ENCODE measurements at places on chromosomes 5 and 9. TPM values are rescaled to one million over a fixed set of nuclear protein-coding genes. Genes with fewer than 3 reads are reported as not detected.

The SLU7 gene
- total RNA-seq = 88.0 TPM

The DUSP1 gene
- total RNA-seq = 559 TPM

- no peak overlapping the region for H3K27ac ChIP-seq
- DNase-seq = no peak
- H3K36me3 ChIP-seq = no peaks in the 10 kb centered on the region
- H3K4me3 ChIP-seq = no peak overlapping the region
- H3K27me3 ChIP-seq = no peaks in the 10 kb centered on the region
Observed at GRCh38 chr9:37210737-37211523, 90.6 kb downstream of the ZCCHC7 start.

DNA sequence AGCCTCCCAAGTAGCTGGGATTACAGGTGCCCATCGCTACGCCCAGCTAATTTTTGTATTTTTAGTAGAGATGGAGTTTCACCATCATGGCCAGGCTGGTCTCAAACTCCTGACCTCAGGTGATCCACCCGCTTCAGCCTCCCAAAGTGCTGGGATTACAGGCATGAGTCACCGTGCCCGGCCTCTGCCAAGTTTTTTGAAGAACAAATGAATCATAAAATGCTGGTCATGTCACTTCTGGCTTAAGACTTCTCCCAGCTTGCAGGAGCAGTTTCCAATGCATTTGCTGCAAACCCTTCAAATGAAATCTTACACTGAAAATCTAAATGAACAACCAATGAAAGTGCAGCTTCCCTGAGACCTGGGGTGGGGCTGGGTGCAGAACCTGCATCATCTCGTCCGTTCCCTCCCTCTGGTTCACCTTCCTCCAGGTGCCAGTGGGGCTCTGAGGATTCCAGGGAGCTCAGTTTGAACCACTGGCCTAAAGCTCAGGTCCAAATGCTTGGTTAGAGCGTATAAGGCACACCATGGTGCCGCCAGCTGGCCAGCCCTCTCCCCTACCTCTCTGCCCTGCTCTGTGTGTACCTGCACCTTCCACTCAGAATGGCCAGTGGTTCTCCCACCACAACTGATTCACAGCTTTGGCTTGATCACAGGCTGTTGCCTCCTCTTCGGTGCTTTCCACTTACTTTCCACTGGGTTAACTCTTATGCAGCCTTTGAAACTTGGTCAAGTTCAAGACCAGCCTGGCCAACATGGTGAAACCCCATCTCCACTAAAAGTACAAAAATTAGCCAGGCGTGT, 39.8 kb upstream of the FUBP3 start:
- peak; percentile 55 for DNase-seq
- no peaks in the 10 kb centered on the region for H3K27me3 ChIP-seq
- H3K4me1 ChIP-seq = no peaks in the 10 kb centered on the region

GRCh38 chr5:75614176-75614575, 2.9 kb downstream of the ANKDD1B start:
- no peaks in the 10 kb centered on the region for H3K36me3 ChIP-seq
- no peaks in the 10 kb centered on the region for H3K27me3 ChIP-seq
- no peak overlapping the region for H3K27ac ChIP-seq
- H3K4me3 ChIP-seq = no peak overlapping the region
- DNase-seq = no peak

- peaks cover 3% of the 10 kb centered on the region for H3K4me1 ChIP-seq
- H3K4me3 ChIP-seq = no peak overlapping the region
- H3K36me3 ChIP-seq = no peaks in the 10 kb centered on the region
- no peak overlapping the region for H3K27ac ChIP-seq
- no peaks in the 10 kb centered on the region for H3K27me3 ChIP-seq
Observed at GRCh38 chr9:117757561-117758190, 53.5 kb downstream of the TLR4 start.

GRCh38 chr9:71897577-71897976, 13.4 kb downstream of the ABHD17B start:
- no peak overlapping the region for H3K27ac ChIP-seq
- no peaks in the 10 kb centered on the region for H3K4me1 ChIP-seq
- H3K27me3 ChIP-seq = no peaks in the 10 kb centered on the region
- no peak overlapping the region for H3K4me3 ChIP-seq
- no peak for DNase-seq
- H3K36me3 ChIP-seq = no peaks in the 10 kb centered on the region

DNA sequence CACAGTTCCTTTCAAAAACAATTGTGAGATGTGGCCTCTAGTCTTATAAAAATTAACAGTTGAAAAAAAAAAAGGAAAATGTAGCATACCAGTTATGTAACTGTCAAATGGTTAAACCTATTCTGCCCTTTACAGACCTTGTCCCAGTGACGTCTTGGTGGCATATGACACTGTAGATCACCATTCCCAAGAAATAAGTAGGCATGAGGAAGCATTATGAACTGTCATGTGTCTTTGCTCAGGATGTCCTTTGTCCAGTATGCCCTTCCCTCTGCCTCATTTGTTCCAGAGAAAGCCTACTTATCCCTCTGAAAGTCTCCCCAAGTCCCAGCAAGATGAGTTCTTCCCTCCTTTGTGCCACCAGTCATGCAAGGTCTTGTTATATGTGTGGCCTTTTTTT, 63.2 kb downstream of the PAM start:
- no peaks in the 10 kb centered on the region for H3K4me1 ChIP-seq
- H3K4me3 ChIP-seq = no peak overlapping the region
- H3K27me3 ChIP-seq = no peaks in the 10 kb centered on the region
- DNase-seq = no peak

DNA sequence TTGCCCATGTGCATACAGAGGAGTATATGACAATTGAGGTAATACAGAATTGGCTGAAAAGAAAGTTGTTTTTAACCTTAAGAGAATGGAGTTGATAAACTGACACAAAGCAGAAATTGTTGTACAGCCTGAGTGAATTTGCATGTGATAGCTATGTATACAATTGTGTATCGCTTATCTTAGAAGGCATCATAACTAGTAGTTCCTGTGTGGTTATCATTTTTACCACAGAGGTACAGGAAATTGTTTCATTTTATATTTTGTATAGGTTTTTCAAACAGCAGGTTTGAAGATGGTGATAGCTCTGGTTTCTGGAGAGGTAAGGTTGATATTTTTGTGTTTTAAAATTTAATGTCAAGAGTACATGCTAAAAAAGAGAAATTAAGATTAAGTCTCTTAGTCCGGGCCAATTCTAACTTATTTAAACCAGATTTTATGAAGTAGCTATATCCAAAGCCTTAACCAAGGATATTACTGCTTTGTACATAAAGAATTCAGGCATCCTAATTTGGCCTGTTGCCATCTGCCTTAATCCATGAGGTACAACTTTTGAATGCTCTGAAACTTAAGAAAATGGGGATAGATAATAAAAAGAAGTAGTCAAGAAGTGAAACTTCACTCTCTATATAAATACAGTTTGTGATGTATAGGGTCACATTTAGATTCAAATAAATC, 26.0 kb downstream of the DDX4 start:
- H3K4me1 ChIP-seq = no peaks in the 10 kb centered on the region
- H3K27ac ChIP-seq = no peak overlapping the region
- H3K36me3 ChIP-seq = no peaks in the 10 kb centered on the region
- DNase-seq = no peak
- H3K27me3 ChIP-seq = no peaks in the 10 kb centered on the region

DNA sequence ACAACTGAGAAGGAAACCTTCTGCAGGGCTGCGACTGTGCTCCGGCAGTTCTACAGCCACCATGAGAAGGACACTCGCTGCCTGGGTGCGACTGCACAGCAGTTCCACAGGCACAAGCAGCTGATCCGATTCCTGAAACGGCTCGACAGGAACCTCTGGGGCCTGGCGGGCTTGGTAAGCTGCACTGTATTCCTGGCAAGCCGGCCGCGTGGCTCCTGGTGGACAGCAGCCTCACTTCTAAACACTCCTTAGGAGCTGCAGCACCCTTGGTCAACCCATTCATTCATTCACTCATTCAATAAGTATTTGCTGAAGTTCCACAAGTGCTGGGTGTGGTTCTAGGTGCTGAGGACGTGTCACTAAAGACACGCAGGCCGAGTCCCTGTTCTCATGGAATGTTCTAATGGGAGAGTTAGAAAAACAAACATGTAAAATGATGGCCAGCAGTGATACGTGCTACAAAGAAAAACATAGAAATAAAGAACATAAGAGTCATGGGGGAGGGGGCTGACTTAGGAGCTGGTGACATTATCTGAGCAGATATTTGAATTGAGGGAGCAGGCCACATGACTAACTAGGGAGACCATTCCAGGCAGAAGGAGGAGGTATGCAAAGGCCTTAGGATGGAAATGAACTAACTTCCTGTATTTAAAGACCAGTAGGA, 6.1 kb downstream of the IL4 start:
- H3K36me3 ChIP-seq = no peaks in the 10 kb centered on the region
- no peak overlapping the region for H3K27ac ChIP-seq
- DNase-seq = no peak

DNA sequence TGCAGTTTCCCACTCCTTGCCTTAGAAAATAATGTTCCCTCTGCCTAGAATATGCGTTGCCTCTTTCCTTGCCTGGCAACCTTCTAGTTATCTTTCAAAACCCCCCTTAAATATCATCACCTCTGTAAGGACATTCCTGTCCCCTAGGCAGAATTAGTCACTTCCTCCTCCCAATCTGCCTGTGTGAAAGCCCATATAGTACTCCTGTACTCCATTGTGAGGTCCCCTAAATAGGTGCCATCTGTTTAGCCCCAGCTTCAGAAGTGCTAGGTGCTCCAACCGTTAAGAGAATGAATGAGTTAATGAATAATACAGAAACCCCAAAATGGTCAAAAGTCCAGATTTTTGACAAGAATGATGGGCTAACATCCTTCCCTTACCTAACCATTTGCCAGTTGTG, 181.4 kb downstream of the GDNF start:
- no peaks in the 10 kb centered on the region for H3K4me1 ChIP-seq
- no peak overlapping the region for H3K4me3 ChIP-seq
- H3K27ac ChIP-seq = no peak overlapping the region
- H3K27me3 ChIP-seq = no peaks in the 10 kb centered on the region
- no peaks in the 10 kb centered on the region for H3K36me3 ChIP-seq
- no peak for DNase-seq

- H3K4me3 ChIP-seq = no peak overlapping the region
- no peak for DNase-seq
- no peaks in the 10 kb centered on the region for H3K36me3 ChIP-seq
- no peaks in the 10 kb centered on the region for H3K27me3 ChIP-seq
Observed at GRCh38 chr5:1919209-1919566, 36.5 kb upstream of the IRX4 start.

DNA sequence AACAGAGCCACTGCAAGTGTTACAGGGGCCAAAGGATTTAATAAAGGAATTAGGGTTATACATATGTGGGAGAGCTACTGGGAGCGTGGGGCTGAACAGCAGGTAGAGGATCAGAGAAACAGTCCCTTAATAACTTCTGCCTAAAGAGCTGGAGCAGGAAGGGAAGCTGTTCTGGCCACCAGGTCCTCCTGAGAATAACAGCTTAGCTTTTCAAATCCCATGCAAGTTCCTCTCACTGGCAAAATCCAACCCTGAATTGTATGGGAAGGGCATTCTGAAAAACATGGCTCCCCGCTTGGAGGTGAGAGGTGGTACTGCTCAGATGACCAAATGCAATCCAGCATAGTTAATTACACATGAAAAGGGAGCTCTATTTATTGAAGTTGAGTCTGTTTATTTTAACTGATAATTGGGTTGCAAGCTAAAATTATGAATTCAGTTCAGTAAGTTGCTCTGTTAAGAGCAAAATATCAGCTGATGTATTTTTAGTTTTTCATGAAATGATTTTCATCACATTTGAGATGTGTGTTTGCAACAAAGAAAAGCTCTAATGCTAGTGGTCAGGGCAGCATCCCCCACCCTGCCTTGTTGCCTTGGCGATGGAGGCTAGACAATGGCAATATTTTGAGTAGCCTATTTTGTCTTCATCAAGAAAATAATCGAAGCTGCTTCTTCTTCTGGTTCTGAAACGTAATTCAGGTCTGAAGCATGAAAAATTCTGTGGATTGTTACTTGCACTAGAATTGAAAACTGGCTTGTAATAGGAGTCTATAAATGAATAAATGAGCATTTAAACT, 58.4 kb upstream of the SH3GL2 start:
- no peak for DNase-seq
- no peak overlapping the region for H3K4me3 ChIP-seq
- H3K27ac ChIP-seq = no peak overlapping the region
- no peaks in the 10 kb centered on the region for H3K27me3 ChIP-seq
- H3K4me1 ChIP-seq = no peaks in the 10 kb centered on the region

GRCh38 chr5:107565791-107566767, 104.7 kb downstream of the EFNA5 start:
- no peak for DNase-seq
- H3K4me3 ChIP-seq = no peak overlapping the region
- H3K27ac ChIP-seq = no peak overlapping the region
- no peaks in the 10 kb centered on the region for H3K36me3 ChIP-seq
- no peaks in the 10 kb centered on the region for H3K27me3 ChIP-seq

GRCh38 chr5:164013077-164013670, 507.8 kb downstream of the MAT2B start:
- H3K4me1 ChIP-seq = no peaks in the 10 kb centered on the region
- no peak overlapping the region for H3K4me3 ChIP-seq
- H3K27ac ChIP-seq = no peak overlapping the region
- no peaks in the 10 kb centered on the region for H3K36me3 ChIP-seq

GRCh38 chr5:40606077-40606765, 73.5 kb upstream of the PTGER4 start:
- no peaks in the 10 kb centered on the region for H3K4me1 ChIP-seq
- no peak for DNase-seq
- H3K4me3 ChIP-seq = no peak overlapping the region
- H3K36me3 ChIP-seq = no peaks in the 10 kb centered on the region
- H3K27me3 ChIP-seq = no peaks in the 10 kb centered on the region
- H3K27ac ChIP-seq = no peak overlapping the region

- no peaks in the 10 kb centered on the region for H3K36me3 ChIP-seq
- H3K4me1 ChIP-seq = no peaks in the 10 kb centered on the region
- no peak for DNase-seq
- H3K27me3 ChIP-seq = no peaks in the 10 kb centered on the region
- H3K4me3 ChIP-seq = no peak overlapping the region
- no peak overlapping the region for H3K27ac ChIP-seq
Observed at GRCh38 chr5:116442931-116443551, 131.6 kb downstream of the SEMA6A start.

DNA sequence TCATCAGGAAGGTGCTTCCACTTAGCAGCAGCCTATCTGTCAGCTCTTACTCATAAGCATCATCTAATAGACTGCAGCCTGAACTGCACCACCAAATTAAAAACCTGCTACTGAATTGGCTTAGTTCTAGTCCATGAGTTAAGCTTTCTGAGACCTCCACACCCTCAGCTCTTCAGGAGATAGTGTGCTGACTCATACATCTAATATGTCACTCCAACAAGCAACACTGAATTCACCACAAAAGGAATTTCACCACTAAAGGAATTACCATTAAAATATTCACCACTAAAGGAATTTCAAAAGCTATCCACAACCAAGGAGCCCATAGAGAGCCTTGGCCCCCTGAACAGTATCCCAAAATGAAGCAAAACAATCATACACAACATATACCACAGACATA, 418.5 kb upstream of the RORB start:
- H3K4me1 ChIP-seq = no peaks in the 10 kb centered on the region
- H3K27ac ChIP-seq = no peak overlapping the region
- no peak overlapping the region for H3K4me3 ChIP-seq
- no peak for DNase-seq
- H3K36me3 ChIP-seq = no peaks in the 10 kb centered on the region

DNA sequence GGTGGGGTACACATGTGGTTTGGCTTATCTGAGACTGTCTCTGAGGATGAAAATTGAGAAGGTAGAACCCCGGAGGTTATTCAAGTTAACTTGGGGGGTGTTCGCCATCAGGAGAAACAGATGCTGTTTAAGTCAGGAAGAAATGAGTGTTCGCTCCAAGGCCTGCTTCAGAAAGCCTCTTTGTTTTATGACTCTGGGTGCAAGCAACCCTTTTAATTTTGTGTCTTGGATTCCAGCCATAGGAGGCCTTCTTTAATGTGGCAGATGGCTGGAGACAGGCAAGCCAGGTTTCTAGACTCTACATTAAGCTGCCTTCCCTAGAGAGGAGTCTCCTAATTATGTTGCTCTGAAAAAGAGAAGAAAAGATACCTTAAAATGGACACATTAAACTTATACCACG, 4.2 kb upstream of the SMAD5 start:
- DNase-seq = no peak
- no peaks in the 10 kb centered on the region for H3K27me3 ChIP-seq
